ENCODE measurements at places on chromosomes 2 and 18.
A peak's percentile ranks its signal among the peaks of the same experiment; 100 is the strongest.

DNA sequence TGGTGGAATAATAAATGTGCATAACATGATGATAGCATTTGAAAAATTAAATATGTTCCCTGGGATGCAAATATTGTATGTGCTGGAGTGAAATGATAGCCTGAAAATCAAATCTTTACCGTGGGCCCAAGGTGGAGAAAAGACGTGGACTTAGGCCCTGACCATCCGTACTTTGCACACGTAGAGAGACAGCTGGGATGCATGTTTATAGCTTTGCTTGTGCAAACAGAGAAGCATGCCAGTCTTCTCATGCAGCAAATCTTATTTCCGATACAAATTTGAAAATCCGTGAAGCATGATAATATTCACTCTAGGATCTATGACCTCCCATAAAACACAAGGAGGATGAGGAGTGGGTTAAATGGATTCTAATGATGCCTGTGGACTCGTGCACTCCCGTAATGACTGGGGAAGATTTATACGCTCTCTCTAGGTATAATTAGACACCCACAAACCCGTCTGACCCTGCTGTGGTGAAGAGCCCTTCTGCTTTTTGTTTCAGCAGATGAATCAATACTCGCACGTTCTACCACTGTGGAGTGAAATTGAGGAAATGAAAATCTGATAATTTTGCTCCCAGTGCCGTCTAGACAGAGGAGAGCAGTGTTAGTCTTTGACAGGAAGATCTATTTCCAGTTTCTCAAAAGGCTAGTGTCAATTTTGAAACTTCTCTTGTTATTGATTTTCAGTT is 810.3 kb upstream of the SALL3 start:
- DNase-seq, result no peak

GRCh38 chr2:233814056-233814835 is 36.1 kb downstream of the MROH2A start:
- DNase-seq, result no peak

DNA sequence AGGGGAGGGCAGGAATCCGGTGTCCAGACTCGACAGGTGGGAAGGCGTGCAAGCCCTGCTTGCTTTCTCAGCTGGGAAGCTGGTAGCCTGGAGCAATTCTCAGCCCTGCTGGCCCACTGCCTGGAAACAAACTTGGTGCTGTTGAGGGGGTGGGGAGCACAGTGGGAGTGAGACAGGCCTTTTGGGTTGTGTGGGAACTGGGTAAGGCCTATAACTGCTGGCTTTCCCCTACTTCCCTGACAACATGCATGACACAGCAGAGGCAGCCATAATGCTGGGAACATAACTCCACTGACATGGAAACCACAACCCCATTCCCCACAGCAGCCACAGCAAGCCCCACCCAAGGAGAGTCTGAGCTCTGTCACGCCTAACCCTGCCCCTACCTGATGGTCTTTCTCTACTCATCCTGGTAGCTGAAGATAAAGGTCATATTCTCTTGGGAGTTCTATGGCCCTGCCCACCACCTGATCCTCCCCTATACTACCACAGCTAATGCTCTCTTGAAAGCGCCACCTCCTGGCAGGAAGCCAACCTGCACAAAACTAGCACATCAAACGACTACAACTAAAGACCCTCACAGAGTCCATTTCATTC is 122.9 kb upstream of the ACVR1C start:
- peak; percentile 31 for DNase-seq

GRCh38 chr2:69003731-69004130 is 9.2 kb upstream of the ANTXR1 start:
- DNase-seq, result no peak

DNA sequence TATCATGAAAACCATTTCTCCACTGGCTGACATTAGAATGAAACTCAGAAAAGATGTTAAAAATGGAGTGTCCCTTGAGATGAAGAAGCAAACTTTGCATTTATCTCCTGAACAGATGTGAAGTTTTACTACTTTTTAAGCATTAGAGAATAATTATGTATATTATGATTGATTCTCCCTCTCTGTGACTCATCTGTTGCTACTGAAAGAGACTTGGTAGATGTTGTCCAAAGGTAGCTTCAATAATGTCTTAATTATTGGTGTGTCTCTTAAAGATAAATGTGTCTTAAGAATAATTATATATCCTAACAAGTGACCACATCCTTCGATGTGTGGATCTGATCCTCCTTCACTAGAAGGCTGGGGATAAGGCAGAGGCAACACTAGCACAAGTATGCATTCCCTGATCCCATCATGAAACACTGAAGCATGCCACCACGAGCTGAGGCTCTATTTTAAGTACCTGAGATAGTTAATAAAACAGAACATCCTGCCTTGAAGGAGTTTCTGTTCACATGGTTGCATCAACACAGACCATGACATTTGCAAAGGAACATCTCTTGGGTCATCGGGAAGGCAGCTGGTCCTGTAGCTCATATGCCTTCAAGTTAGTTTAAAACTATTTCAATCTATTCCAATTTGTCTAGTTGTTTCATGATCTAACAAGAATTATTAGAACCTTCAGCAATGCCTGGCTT is 15.5 kb downstream of the RND3 start:
- no peak for DNase-seq

- DNase-seq, result no peak
Measured at GRCh38 chr2:191869178-191869577, 22.3 kb upstream of the CAVIN2 start.

DNA sequence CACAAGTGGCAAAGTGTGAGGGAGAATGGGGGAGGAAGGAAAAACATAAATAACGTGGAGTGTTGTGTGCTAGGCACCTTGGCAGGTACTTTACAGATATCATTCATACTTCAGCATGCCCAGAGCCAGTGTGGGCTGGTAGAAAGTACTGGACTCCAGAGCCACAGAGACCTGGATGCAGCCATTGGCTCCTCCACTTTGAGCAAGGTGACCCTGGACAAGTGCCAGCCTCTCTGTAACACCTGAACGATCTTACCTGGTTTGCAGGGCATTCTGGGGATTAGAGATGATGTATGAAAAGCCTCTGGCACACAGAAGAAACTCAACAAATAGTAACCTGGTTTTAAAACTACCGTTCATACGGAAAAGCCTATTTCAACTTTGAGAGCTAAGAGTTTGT is 6.3 kb downstream of the LOXHD1 start:
- no peak for DNase-seq

DNA sequence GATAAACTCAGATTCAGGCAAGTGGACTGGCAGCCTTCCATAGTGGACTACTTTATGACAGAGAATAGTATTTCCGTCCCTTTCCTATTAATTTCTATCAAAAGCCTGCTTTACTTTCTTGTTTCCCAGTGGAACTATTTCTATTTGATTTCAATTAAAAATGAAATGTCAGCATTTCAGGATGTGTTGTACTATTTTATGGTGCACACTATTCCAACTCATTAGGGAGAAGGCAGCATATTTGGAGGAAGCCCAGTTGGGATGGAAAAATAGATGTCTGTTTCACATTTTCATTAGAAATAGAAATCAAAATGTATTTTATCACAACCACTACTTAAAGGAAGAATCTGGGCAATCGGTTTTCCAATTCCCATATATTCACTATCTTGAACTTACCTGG is 37.9 kb upstream of the TCF4 start:
- no peak for DNase-seq

- DNase-seq, result no peak
Measured at GRCh38 chr2:51844596-51844995, 812.7 kb upstream of the NRXN1 start.

DNA sequence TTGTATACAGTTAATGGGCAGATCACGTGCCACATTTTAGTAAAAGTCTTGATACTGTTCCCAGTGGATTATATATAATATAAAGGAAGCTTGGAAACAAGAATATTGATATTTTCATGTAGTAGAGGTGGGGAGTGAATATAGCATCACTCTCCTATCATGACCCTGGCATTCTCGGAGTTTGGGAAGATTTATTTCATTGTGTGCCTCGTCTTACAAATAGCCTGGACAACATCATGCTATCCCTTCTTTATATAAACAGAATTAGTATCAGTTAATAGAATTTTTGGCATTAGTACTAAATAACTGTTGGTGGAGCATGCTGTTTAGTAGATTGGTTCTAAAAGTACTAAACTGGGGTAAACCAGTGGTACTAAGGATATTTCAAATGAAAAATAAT is 212.0 kb upstream of the BOD1L2 start:
- DNase-seq, result no peak

- peak; percentile 7 for DNase-seq
Measured at GRCh38 chr18:70072678-70073077, 125.0 kb upstream of the CD226 start.

DNA sequence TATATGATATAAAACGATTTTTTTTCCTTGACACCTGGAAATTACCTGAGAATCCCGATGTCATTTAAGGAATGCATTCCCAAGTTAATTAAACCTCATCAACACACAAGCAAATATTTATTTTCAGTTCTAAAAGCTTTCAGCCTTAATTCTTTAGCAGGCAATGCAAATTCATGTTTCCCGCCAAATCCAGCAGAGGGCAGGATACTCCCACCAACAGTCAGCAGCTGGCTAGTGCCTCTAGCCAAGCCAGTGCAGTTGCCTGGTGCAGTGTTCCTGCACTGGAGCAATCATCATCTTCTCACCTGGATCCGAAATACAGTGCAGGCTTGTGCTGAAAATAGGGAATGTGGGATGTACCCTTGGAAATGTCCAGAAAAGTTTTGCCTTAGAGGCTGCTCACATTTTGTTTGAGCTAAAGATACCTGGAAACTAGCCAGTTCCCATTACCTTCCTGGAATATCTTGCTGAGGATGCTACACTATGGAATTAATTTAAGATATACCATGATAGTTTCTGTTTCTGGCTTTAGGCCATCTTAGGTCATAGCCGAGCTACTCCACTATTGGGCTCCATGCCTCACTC is 48.4 kb upstream of the CYTIP start:
- peak; percentile 25 for DNase-seq

DNA sequence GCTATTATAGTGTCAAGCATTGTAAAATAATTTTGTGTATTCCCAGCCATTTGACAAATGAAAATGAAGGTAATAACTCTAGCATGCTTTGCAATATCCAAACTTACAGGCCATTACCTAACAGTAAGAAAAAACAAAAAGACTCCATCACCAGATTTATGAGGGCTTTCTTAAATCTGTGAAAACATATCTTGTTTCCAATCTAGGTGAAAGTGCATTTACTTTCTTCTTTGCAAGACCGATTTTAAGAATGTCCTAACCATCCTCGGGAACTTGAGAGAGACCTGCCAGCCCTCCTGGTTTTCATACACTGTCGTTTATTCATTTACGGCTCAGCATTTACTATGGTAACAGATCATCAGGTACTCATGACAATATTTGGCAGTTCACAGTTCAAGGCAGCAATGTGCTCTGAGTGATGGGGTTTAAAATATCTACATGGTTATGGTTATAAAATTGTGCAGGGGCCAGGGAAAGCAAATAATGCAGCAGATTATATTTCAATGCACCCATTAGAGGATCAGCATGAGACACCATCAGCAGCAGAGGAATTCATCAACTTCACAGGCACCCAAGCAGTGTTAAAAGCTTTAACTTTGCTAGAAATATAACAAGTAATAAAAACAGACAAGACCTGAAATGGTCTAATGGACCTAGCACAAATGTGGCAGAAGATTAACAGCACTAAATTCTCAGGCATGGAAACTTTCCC is 34.4 kb upstream of the PARD3B start:
- no peak for DNase-seq

DNA sequence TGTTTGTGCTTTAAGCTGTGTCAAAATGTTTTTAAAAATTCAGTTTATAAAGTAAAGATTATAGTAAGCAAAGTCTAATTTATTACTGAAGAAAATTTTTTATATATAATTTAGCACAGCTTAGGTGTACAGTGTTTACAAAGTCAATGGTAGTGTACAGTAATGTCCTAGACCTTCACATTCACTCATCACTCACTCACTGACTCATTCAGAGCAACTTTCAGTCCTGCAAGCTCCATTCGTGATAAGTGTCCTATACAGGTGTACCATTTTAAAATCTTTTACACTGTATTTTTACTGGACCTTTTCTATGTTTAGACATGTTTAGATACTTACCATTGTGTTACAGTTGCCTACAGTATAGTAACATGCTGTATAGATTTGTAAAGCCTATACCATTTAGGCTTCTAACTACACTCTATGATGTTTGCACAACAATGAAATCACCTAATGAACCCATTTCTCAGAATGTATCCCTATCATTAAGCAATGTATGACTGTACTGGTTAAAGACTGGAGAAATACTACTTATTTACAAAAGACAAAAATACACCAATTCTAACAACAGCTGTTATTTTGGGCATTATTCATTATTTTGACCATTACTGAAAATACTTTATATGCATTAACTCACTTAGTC is 95.1 kb downstream of the STRN start:
- DNase-seq, result no peak

GRCh38 chr2:213016984-213017351 is 134.4 kb downstream of the IKZF2 start:
- DNase-seq, result no peak
